ENCODE measurements at places on chromosomes 3 and 15. TPM values are rescaled to one million over a fixed set of nuclear protein-coding genes. Genes with fewer than 3 reads are reported as not detected.

Gene SENP7
- 10.1 TPM for total RNA-seq

Gene CHD2
- 90.9 TPM for total RNA-seq

GRCh38 chr3:11001020-11001657 is 8.6 kb downstream of the SLC6A1 start:
- no peak for DNase-seq

DNA sequence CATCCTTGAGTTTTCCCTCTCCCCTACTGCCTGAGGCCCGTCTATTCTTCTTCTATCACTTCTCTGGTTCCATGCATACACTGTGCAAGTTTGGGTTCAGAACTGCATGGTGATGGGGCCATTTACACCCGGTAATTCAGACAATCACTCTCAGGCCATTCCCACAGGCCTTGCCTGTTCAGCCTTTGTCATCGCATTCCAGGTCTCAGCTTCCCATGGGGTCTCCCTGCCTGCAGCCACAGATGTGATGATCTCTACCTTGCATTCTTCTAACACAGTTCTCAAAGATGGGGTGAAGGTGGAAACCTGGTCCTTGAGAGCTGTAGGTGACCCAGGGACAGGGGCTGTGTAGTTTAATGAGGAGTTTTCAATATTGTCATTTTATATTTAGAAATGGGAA is 209.2 kb upstream of the TOPAZ1 start:
- no peak for DNase-seq

DNA sequence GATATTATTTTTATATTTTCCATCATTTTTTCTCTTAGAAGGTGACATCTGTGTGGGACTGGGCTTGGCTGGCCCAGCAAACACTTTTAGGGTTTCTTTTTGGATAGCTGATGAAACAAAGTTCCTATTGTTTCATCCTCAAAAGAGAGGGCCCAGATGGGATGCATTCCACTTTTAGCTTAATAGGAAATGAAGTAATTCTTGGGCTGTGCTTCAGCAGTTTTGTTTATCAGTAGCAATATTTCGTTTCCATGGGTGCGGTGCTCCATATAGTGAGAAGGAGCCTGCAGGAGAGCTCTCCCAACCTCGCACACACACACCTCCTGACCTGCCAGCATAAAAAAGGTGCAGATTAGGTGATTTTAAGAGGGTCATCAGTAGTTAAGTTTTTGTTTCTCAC is 147.5 kb downstream of the AKAP13 start:
- DNase-seq: no peak

- DNase-seq: no peak
These were observed 5.7 kb downstream of the FILIP1L start for GRCh38 chr3:100108464-100109079.
